NCI-H446 (cell line): ENCODE measurements at places on chromosomes 6 and 20.

DNA sequence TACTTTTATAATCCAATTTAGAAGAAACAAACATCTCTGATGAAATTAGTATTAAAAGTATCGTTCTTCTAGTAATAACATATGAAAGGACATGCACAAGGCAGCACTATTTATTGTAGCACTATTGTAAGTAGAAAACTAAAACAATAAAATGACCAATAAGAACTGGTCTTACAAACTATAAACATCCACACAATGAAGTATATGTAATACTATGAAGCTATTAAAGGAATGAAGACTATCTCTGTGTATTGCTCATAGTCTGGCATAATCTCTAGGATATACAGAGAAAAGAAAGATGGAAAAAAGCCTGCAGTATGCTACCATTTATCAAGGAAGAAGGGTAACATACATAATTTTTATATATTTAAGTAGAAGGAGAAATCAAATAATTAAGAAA lies 16.7 kb downstream of the LCA5 start:
- DNase-seq = no peak

DNA sequence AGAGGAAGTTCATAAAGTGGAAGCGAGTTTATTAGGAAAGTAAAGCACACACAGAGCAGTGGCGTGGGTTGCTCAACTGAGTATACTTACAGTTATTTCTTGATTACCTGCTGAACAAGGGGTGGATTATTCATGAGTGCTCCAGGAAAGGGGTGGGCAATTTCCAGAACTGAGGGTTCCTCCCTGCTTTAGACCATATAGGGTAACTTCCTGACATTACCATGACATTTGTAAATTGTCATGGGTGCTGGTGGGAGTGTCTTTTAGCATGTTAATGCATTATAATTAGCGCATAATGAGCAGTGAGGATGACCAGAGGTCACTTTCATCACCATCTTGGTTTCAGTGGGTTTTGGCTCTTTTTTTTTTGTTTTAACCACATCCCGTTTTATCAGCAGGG lies 29.8 kb downstream of the PDYN start:
- no peak for DNase-seq

- no peak for DNase-seq
These were observed 11.2 kb downstream of the RBM39 start for GRCh38 chr20:35730583-35731468.

DNA sequence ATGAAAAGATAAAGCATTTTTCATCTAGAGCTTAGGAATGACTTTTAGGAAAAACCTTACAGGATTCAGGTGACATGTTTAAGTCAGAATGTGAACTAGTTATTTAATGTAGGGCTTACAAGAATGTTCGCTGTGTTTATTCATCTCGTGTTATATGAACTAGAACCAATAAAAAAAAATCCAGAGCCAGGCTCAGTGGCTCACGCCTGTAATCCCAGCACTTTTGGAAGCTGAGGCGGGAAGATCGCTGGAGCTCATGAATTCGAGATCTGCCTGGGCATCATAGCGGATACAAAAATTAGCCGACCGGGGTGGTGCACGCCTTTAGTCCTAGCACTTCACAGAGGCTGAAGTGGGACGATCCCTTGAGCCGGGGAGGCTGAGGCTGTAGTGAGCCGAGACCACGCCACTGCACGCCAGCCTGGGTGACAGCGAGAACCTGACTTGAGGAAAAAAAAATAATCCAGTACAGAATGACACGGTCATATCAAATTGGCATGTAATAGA lies 46.3 kb downstream of the OR2B2 start:
- DNase-seq = no peak

DNA sequence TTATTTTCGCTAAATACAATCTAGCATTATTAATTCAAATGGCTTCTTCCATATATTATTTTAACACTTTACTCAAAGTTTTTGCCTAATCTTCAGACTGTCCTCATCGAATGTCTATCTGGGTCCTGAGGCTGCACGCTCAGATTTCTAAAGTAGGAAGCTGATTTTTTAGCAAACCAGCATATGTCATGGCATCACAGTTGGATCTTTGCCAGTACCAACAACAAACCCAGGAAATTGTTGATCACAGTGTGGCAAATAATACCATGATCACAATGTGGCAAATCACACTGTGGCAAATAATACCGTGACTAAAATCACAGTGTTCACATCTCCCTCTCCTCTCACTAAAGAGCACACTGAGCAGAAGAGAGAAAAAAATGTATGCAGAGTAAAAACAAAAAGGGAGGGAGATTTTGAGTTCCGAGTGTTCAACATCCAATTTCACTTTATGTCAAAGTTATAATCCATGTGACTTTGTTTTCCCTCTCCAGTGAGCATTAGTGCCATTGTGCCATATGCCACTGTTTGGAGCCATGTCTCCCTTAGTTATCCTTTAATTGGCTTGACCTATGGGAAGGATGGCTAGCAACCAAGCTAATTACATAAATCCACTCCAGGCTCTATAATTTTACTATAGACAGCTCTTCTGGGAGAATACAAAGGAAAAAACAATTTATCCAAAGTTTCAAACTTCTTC lies 1059.6 kb downstream of the HACE1 start:
- peak; percentile 50 for DNase-seq

GRCh38 chr6:150622941-150623874 lies 23.5 kb downstream of the PLEKHG1 start:
- DNase-seq = no peak

DNA sequence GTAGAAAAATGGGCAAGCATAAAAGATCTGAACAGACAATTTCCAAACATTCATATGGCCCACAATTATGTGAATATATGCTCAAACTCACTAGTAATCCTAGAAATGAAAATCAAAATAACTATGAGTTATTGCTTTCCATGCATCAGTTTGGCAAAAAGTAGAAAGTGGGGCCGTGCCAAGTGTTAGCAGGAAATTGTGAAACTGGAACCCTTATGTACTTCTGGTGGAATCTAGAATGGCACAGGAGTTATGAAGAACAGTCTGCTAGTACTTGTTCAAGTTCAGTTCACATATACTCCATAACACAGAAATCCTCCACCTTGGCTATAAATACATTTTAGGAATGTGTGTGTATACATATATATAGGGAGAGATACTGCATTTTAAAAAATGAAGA lies 89.8 kb downstream of the EYA2 start:
- peak; percentile 5 for DNase-seq

DNA sequence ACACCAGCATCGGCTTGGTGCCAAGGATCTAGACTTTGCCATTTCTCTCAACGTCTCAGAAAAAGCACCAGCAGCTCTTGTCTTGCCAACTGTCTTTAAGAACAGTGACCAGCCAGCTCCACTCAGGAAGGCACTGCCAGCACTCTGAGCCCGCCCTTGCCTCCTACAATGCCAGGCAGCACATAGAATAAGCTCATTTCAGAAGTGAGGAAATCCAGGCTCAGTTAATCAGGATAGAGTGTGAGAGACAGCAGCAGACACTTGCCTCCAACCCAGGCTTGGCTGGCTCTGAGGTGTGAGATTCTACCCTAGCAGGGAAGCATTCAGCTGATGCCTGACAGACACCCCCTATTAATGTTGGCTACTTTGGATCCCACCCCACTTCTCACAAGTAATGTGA lies 4.3 kb upstream of the SYNDIG1 start:
- DNase-seq = no peak

DNA sequence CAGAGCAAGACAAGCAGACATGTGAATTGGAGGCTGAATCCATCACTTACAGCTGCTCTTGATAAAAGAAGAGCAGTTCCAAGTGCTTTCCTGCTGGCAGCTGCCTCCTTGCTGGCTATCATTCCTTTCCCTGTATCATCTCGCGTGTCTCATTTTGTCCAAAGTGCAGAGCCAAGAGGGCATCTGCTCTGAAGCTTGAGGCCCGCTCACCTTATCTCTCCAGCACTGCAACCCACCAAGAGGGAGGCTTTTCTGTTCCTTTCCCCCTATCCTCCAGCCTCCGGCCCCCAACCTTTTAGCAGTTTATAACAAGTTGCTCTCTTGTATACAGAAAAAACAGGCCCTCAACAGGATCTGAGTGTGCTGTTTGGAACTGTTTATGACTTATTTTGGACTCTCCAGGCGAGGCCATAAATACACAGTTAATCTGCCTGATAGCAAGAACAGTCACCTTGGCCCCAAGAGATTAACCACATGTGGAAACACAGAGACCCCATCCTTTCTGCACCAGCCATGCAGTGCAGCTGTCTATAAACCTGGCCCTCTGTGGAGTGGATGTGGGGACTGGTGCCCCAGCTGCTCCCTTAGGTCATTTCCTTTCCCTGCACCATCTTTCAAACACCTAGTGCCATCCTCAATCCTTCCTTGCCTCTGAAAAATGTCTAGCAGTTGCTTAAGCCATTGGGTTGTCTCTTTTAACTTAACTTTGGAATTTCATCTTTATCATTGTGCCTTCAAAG lies 172.5 kb upstream of the FERMT1 start:
- DNase-seq = no peak
